ENCODE measurements at places on chromosomes 2 and 18.

GRCh38 chr2:14513903-14514302, 118.6 kb upstream of the LRATD1 start:
- DNase-seq: no peak

- DNase-seq: no peak
Observed at GRCh38 chr2:63055226-63056106, 4.8 kb downstream of the OTX1 start.

- no peak for DNase-seq
Observed at GRCh38 chr2:47617523-47618271, 165.2 kb upstream of the MSH6 start.

DNA sequence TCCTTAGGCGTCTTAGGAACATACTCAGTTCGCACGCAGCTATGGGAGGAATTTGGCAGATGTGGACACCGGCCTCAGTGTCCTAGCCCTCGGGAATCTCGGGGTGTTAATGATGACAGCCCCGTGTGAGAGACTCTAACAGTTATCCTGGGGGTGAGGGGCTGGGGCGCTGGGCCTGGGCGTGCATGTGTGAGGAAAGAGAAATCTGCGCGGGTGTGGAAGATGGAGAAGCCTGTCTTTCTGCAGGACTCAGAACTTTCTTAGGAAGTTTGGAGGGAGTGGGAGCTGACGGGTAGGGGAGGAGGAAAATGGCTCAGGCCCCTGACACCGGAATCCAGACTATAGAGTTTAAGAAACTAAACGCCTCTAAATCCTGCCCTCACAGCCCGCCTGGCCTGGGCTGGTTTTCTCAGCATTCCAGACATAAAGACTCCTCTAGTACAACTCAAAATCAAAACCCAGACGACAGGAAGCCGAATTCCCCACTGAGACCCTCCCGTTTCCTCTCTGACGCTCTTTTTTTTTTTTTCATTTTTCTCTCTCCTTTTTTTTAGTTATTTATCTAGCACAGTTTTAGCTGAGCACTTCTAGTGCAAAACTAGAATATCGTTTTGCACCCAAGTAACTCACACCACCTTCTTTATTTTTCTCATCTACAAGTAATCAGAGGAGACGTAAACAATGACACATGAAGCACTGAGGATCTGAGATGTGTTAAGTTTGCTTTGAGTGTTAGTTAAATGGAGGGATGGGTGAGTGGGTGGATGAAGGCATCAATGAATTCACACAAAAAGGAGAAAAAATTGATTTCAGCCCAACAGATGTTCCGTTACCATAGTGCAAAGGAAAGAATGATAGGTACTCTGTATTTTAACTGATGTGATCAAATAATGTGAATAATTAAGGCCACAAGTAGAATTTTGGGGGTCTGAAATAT, 1.2 kb upstream of the HAAO start:
- DNase-seq: no peak

- DNase-seq: no peak
Observed at GRCh38 chr18:30081122-30081521, 961.4 kb downstream of the DSC3 start.
